ENCODE measurements at places on chromosomes 1 and 21.

DNA sequence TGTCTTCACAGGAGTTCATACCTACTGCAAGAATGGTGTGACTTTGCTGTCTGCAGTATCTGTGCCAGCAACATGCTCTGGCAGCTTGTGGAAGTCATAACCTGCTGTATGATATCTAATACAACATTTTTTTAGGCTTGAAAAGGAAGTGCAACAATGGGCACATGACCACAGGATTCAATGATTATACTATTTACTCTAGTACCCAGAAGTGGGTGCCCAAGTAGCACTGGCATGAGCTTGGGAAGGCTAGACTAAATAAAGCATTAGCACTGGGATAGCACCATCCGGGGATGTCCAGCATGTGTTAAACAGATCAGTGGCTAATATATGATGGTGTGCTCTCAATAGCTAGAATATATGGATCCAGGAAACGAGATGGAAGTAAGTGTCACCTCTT is 98.6 kb upstream of the PDE4B start:
- DNase-seq: no peak

- DNase-seq: no peak
These were observed 44.1 kb downstream of the GPR3 start for GRCh38 chr1:27436204-27437159.

- no peak for DNase-seq
These were observed 1.5 kb downstream of the NAXE start for GRCh38 chr1:156592910-156593660.

DNA sequence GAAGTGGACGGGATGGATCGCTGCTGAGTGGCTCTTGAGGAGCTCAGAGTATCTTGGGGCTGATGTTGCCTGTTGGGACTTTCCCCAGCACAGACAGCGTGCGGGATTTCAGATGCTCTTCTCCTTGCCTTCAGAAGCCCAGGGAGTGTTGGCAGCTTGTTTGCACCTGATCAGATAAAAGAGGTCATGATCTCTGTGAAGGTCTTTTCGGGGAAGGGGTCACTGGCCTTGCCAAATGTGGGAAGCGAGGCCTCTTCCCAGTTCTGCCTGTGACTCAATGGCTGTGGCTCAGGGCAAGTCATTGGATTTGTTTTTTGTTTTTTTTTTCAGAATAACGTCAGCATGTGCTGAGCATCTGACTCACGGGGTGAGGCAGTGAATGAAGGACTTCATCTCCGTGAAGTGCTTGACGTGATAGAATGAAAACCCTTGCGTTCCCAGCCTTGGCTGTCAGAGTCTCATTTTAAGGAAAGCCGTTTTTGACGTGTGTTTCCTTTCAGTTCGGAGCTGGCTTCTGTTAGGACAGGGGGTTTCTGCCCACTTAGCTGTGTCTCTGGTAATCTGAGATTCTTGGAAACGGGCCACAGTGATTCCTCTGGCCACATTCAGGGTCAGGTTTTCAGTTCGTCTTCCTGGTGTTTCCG is 46.7 kb downstream of the GALNT2 start:
- no peak for DNase-seq

DNA sequence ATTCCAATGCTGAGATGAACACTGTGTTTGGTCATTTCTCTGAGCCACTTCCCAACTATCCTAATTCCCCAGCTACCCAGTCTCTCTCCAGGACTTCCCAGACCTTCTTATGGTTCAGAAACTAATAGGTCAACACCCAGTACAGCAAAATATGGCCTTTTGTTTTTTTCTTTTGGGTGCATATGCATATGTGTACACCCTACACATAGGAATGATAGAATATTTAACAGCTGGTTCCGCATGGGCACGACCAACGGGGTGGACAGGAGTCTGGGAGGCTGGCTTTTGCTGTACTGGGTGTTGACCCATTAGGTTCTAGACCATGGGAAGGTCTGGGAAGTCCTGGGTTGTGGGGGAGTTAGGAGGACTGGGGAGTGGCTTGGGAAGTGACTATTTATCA is 143.9 kb downstream of the MRPS6 start:
- DNase-seq: no peak

- DNase-seq: no peak
These were observed 199.6 kb upstream of the SNX7 start for GRCh38 chr1:98461873-98462385.

DNA sequence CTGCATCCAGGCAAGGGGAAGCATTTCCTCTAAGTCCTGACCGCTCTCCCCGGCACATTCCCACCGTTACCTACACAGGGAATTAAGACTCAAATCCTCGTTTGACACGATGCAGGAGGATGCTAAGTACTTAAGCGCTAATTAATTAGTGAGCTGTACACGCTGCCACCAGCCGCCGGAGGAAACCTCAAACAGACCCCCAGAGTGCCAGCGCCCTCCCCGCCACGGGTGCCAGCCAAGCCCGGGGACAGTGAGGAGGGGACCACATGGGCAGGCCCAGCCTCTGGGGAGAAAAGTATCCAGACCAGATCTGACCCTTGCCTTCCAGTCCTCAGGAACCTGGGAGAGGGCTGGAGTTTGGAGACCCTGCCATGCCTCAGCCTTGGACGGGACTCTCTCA is 17.4 kb upstream of the CASZ1 start:
- no peak for DNase-seq

- DNase-seq: no peak
These were observed 115.8 kb downstream of the TSEN15 start for GRCh38 chr1:184167352-184167751.

- no peak for DNase-seq
These were observed 24.2 kb upstream of the SLFNL1 start for GRCh38 chr1:41045740-41046139.

GRCh38 chr1:22471078-22471477 is 19.4 kb downstream of the ZBTB40 start:
- DNase-seq: peak; percentile 77

DNA sequence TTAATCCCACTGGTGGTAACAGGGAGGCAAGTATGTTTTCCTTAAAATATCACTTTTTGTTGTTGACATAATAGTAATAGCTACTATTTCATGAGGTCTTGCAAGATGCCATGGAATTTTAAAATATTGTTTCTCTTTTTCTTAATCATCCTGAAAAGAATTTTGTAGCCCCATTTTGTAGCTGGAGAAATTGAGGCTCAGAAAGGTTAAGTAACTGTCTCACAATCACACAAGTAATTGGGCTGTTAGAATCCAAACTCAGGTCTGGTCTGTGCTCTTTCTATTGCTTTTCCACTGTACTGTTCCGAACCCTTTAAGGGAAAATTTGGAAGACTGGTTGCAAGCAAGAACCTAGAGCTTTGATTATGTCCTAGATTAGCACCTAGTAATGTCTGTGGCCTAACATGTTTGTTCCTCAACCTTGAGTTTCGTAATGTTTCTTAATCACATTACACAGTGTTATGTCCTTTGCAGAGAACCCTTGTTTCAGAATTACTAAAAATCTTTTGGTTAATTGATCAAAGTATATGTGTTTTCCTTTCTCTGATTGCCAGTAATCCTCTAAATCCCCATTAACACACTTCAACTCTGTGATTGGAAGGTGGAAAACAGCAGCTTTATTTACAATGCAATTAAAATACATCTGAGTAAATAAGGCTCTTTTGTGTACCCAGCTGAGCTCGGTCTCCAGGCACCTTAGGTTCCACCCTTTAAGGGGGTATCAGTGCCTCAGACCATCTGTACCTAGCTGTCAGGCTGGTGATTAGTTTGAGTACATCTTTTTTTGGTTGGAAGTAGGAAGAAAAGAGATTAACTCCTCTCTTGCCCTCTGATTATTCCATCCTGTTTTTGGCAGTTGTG is 10.4 kb downstream of the LRRC42 start:
- no peak for DNase-seq

DNA sequence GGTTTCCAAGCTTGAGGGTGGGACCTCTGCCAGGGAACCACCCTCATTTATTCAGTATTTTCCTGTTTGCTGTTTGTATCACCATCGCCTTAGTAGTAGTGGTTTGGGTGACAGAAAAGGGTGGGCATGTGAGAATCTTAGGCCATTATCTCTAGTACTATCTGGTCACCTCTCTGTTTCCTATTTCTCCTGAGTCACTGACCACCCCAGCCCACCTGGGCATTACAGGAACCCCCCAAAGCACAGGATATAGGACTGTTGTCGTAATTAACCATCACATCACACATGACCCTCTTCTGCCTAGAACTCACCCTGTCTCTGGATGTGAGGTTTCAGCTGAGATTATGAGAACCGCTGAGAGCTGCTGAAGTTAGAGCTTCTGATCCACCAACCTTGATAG is 60.4 kb downstream of the IL23R start:
- DNase-seq: no peak

GRCh38 chr1:93079685-93080141 is 630 bp downstream of the MTF2 start:
- peak; percentile 58 for DNase-seq

DNA sequence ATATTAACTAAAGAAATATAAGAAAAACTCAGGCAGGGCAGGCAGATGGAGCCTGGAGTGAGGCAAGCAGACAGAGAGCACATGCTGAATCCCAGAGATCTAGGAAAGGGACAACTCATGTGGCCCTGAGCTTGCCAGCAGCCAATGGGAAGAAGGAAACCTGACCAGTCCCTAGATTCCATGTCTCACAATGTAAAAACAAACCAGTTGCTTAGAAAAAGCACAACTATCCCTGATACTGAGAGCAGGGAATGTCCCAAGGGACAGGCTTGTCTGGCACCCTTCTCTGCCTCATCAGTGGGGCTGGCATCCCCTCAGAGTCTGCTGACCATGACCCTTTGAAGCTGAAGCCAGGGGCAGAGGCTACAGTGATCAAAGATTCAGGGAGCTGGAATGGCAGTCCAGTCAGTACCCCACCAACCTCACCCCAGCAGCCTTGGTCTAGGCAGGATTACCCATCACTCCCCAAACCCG is 27.8 kb downstream of the HSPG2 start:
- DNase-seq: no peak

- no peak for DNase-seq
These were observed 32.1 kb upstream of the LRIG2 start for GRCh38 chr1:113040718-113041412.

DNA sequence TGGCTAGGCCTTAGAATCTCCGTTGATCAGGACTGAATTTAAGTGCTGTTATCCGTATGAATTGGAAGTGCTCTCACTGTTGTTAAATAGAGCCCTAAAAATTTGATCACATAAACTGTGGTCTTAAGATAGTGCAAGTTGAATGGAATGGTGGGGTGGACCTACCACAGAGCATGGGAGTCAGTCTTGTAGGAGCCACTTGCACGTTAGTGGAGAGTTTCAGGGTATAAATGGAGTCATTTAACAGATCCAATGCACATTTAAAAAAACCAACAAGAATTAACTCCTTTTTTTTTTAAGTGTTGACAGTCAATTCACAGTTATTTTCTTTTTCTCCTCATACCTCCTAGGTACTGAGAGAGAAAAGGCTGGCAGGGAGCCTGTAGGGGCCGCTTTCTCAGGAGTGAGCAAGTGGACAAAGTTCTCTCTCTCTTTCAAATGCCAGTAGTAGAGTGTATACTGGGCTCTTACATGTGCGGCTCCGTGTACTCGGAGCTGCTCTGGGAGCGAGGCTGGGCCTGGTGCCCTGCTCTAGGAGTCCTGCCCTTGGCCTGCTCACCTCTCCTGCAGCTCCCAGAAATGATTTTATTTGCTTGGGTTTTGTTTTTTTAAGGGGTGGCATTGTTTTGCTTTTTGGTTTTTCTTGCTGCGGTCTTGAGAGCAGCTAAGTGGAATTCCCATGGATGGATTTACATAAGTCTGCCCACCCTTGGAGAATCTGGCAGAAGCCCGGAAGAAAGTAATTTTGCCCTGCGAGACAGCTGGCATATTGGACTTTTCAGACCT is 91.3 kb downstream of the ATP5PO start:
- no peak for DNase-seq

DNA sequence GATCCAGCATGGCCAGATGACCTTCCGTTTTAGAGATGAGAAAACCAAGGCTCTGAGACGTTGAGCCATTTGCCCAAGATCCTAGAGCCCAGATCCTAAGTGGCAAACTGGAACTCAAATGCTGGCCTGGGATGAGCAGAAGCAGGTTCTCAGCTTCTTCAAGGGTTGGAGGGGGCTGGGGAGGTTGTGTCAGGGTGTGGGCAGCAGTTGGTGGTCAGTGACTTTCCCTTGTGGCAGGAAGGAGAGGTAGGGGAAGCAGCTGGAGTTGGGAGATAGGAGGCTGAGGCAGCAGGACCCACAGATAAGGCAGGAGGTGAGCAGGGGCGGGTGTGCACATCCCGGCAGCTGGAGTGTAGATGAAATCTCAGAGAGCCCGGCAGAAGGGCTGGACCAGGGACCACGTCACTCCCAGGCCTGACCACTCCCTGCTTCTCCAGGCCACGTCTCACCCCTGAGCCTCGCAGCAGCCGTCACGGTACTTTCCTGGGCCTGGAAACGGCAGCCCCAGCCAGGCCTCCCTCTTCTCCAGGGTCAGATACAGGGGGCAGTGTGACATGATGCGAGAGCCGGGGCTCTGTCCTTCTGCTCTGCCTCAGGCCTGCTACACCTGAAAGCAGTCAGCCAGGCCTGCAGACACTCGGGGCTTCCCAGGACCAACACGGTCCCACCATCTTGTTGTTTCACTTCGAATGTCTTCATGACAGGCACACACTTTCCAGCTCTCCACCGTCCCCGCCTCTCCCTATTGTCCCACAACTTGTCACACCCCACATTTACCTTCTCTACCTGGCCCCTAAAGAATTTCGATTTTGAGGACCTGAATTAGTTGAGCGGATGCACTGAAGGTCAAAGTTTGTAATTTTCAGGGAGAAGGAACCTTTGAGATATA is 11.5 kb upstream of the LAPTM5 start:
- no peak for DNase-seq

DNA sequence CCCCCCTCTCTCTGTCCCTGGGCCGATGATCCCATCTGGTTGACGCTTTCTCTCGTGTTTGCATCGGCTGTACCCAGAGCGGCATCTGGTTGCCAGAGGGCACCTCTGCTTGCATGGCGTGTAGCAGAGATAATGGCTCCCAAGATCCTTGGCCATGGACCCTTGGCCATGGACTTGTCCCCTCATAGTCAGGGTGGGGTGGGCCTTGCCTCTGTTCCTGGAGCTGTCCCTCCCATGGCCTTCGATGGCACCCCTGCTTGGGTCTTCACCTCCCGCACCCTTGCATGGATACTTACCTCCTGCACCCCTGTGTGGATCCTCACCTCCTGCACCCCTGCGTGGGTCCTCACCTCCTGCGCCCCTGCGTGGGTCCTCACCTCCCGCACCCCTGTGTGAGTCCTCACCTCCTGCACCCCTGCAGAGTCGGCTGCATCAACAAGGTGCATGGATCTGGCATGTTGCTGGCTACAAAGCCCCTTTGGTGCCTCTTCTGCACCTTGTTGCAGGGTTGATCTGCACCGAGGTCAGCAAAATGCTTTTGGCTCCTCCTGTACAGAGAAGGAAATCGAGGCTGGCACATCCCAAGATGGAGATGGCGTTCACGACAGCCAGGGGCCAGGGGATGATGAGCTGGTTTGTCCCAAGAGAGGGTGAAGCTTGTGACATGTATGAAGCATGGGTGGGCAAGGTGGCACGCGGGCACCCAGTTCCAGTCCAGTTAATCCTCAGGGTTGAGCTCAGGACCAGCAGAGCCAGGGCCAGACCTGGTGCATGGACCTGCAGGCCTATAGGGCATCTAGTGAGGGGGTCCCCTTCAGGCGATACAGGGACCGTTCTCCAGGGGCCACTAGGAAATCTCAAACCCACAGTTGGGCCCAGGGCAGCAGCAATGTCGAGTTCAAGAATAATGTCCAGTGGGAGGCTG is 46.1 kb upstream of the C1orf174 start:
- DNase-seq: no peak

- no peak for DNase-seq
These were observed 165.9 kb downstream of the ADGRL4 start for GRCh38 chr1:78840453-78841271.
